ENCODE measurements at places on chromosomes 13 and 19.

DNA sequence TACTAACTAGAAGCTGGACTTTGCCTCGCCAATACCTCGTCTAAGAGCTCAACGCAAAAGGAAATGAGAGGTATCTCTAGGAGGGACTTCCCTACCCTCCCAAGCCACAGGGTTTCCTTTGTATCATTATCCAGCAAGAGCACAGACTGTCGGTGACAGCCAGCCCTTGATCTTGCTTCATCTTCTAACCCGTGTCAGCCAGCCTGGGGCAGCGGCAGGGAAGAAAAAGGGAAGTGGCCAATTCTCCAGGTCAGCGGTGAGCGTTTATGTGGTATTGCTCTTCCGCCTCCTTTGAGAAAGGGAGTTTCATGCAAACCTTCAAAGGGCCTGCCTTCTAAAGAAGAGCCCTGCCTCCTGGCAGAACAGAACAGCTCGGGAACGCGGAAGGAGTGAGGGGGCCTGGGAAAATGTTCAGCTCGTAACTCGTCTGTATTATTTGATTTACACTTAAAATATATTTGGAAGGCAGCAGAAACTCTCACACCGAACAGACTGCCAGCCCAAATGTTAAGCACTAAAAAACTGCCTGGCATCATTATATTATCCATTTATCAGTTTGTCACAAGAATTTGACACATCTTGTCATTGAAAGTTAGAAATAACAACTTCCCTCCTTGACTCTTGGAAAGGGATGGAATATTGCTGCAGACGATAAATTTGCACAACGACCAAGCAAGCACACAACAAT lies 41.8 kb downstream of the EFNB2 start:
- DNase-seq, result peak; percentile 95

GRCh38 chr19:40139533-40140287 lies 49.0 kb upstream of the ZNF780A start:
- DNase-seq, result peak; percentile 74

DNA sequence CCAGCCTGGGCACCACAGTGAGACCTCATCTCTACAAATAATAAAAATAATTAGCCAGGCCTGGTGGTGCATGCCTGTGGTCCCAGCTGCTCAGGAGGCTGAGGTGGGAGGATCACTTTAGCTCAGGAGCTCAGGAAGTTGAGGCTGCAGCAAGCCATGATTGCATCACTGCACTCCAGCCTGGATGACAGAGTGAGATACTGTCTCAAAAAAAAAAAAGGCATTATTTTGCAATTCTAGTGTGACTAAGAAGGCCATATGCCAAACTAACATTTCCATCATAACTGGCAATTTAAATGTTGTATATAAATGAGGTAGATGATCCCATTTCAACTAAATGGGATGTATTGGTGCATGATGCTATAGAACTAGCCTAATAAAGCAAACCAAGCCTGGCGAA lies 632.8 kb upstream of the KLF12 start:
- DNase-seq, result peak; percentile 1

GRCh38 chr13:25915840-25916518 lies 135.8 kb downstream of the SHISA2 start:
- DNase-seq, result no peak

GRCh38 chr13:80560609-80561008 lies 219.7 kb upstream of the SPRY2 start:
- DNase-seq, result no peak
